Smooth muscle cell of the brain vasculature (primary cell): ENCODE measurements at places on chromosomes 12 and 14.

DNA sequence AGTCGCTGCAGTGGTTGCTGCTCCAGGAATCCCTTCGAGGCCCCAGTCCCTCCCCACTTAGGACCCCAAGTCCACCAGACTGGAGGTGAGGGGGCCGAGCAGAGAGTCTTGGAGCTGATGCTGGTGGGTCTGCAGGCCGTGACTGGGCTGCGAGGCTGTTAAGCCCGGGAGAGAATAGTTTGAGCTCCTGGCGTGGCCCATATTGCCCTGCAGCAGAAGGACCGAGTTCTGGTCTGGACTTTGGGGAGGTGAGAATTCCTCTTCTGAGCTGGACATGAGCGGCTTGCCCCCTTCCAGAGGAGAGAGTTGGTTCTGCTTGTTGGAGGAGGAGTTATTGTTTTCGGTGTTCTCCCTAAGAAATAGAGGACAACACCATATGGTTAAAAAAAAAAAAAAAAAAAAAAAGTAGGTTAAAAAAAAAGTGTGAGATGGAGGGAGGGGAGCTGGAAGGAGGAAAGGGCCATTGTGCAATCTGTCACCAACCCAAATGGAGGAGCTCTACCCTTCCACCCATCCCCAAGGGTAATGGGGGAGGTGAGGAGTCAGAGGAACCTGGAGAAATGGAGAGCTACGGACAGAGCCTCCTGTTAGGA lies 3.0 kb downstream of the SIX1 start:
- no peak for DNase-seq

DNA sequence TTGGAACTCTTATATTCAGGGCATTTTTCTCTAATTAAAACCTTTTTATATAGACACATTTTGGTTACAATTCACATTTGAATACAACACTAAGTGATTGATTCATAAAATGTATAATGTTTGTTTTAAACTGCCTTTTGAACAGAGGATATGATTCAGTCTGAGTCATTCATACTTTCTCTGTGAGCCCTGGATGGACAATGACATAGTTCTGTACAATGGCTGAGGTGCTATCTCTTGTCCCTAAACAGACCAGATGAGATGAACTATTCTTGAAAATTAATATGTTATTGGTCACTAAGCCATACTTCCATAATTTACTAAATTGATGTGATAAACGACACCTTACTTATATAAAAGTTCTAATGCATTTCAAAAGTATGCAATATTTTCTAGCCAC lies 199.7 kb upstream of the ATXN7L3B start:
- no peak for DNase-seq

DNA sequence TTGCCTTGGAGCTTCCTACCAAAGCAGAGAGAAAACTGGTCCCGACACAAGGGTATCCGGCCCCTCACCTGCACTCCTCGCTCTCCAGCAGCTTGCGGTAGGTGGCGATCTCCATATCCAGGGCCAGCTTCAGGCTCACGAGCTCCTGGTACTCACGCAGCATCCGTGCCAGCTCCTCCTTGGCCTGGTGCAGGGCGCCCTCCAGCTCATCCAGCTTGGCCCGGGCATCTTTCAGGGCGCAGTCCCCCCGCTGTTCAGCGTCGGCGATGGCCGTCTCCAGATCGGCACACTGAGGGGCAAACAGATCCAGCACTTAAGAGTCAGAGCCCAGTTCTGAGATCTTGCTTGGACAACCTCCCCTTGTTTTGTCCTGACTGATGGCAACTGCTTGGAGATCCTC lies 13.7 kb downstream of the KRT72 start:
- no peak for DNase-seq

- no peak for DNase-seq
Measured at GRCh38 chr14:95222151-95222631, 64.9 kb upstream of the DICER1 start.

- DNase-seq, result no peak
Measured at GRCh38 chr12:25959071-25959961, 834 bp downstream of the RASSF8 start.

- DNase-seq, result no peak
Measured at GRCh38 chr12:6200256-6201212, at the start of gene CD9. CD9 (plus strand) TSS chr12:6200400; CDS start chr12:6200500, 100 bp downstream.
